ENCODE measurements at places on chromosomes 4 and X. TPM values are rescaled to one million over a fixed set of nuclear protein-coding genes. Genes with fewer than 3 reads are reported as not detected.

- no peaks in the 10 kb centered on the region for H3K4me1 ChIP-seq
- DNase-seq, result no peak
- H3K36me3 ChIP-seq, result no peaks in the 10 kb centered on the region
- H3K27me3 ChIP-seq, result no peaks in the 10 kb centered on the region
Observed at GRCh38 chr4:66506985-66507384, 836.7 kb upstream of the EPHA5 start.

DNA sequence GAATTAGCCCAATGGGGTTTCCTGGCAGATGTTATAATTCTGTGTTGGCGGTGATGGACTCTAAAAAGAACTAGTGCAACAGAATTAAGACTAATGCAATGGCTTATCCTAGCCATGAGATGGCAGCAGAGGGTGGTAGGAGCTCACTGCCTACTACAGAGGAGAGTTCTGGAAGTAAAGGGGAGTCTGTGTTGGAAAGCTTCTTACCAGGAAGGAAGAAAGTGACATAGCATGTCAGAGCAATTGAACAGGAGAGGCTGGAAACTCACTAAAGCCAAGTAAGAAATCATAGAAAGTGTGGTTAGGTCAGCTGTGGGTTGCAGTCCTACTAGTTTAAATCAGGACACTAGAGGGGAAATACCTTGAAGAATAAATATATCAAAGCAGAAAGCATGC is 6.3 kb upstream of the TRPC5OS start:
- no peak overlapping the region for H3K4me3 ChIP-seq
- peaks cover 2% of the 10 kb centered on the region for H3K27me3 ChIP-seq
- DNase-seq, result peak; percentile 2
- H3K4me1 ChIP-seq, result no peaks in the 10 kb centered on the region
- no peaks in the 10 kb centered on the region for H3K36me3 ChIP-seq

GRCh38 chrX:153767674-153768055 is 3.6 kb downstream of the PLXNB3 start:
- H3K27ac ChIP-seq, result no peak overlapping the region
- no peak for DNase-seq
- H3K36me3 ChIP-seq, result no peaks in the 10 kb centered on the region

- H3K4me3 ChIP-seq, result no peak overlapping the region
- no peak overlapping the region for H3K27ac ChIP-seq
- no peaks in the 10 kb centered on the region for H3K4me1 ChIP-seq
- H3K36me3 ChIP-seq, result no peaks in the 10 kb centered on the region
- no peak for DNase-seq
Observed at GRCh38 chr4:137656661-137657060, 124.4 kb upstream of the PCDH18 start.

- no peaks in the 10 kb centered on the region for H3K4me1 ChIP-seq
- no peak overlapping the region for H3K27ac ChIP-seq
- H3K36me3 ChIP-seq, result no peaks in the 10 kb centered on the region
Observed at GRCh38 chr4:137420901-137421396, 111.3 kb downstream of the PCDH18 start.

GRCh38 chr4:74054483-74055047 is 16.1 kb upstream of the CXCL3 start:
- H3K27me3 ChIP-seq, result no peaks in the 10 kb centered on the region
- no peaks in the 10 kb centered on the region for H3K36me3 ChIP-seq
- no peaks in the 10 kb centered on the region for H3K4me1 ChIP-seq

DNA sequence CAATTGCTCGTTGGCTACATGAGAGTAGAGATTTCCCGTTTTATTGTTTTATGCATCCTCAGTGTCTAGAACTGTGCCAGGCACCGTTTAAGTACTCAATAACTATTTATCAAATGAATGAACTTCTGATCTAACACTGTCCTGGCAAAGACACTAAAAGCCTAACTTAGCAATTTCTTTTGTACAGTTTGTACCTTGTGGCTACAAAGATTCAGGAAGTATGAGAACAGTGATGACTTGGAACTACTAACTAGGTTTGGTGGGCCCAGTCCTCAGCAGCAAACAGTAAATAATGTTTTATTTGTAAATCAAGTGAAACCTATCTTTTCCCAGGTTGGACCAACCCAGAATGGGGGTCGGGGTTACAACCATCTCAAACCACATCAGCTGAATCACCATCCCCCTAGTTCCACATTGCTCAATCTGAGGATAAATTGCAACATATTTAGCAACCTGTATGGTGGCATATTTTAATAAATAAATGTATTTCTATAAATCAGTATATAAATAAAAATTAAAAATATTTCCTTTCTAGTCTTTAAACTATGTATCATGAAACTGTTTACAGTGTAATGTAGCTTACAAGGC is 12.3 kb upstream of the SCRG1 start:
- H3K27ac ChIP-seq, result no peak overlapping the region
- DNase-seq, result no peak
- no peaks in the 10 kb centered on the region for H3K4me1 ChIP-seq
- H3K27me3 ChIP-seq, result no peaks in the 10 kb centered on the region

NMU gene
- not detected for total RNA-seq

TXK gene
- total RNA-seq, result 58.0 TPM

BST1 gene
- total RNA-seq, result 0.27 TPM

NUDT10 gene
- total RNA-seq, result not detected

SLC9B1 gene
- total RNA-seq, result 1.7 TPM
